Amniotic stem cell (primary cell): ENCODE measurements at places on chromosomes 1 and 21.

DNA sequence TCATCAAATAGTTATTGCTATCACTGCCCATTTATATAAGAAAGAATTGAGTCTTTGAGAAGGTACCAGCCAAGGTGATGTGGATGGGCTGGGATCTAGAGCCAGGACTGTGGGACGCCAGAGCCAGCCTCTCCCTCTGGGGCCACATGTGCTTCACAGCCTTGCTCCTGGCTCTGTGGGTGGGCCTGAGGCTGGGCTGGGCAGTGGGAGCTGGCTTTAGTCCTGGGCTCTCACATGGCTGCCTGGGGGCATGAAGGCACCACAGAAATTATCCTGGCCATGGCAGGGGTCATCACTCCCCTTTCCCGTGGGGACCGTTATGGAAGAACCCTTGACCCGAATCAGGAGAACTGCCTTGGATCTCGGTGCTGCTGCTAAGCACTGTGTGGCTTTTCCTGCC, 203.1 kb downstream of the TRABD2B start:
- DNase-seq = no peak

- DNase-seq = no peak
Measured at GRCh38 chr1:68495968-68496679, 758 bp downstream of the DEPDC1 start.

GRCh38 chr1:229279242-229279641, 8.3 kb downstream of the RAB4A start:
- DNase-seq = no peak

DNA sequence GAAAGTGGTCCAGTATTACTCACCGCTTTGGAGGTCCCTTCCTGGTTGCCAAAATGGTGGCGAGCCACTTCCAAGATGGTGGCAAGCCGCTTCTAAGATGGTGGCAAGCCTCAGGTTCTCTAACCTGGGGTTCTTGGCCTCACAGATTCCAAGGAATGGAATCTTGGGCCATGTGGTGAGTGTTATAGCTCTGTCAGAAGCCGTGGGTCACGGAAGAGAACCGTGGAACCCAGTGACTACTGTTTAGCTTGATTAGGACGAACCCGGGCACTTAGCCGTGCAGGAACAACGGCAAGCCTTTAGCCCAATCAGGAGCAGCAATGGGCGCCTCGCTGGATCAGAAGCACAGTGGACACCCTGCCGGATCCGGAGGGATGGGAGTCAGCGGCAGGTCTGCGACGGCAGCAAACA, 356.2 kb upstream of the TMPRSS15 start:
- DNase-seq = no peak

DNA sequence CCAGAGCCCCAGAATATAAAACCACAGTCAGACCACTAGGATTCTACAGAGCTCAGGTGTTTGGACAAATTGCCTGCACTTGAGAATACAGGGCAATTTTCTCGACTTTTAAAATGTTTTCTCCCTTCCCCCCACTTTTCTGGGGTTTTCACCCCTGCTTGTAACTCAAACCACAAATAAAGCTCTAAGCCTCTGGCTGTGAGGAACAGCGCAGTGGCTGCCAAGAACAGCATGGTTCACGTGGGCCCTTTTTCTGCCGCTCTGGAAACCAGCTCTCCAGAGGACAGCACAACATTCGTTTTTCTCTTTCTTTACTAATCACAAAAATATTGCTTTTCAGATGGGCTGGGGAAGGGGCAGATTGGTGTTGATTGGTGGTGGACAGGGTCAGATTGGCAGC, 102.2 kb upstream of the JUN start:
- DNase-seq = no peak

GRCh38 chr1:28819020-28819419, 7.0 kb downstream of the OPRD1 start:
- DNase-seq = no peak

DNA sequence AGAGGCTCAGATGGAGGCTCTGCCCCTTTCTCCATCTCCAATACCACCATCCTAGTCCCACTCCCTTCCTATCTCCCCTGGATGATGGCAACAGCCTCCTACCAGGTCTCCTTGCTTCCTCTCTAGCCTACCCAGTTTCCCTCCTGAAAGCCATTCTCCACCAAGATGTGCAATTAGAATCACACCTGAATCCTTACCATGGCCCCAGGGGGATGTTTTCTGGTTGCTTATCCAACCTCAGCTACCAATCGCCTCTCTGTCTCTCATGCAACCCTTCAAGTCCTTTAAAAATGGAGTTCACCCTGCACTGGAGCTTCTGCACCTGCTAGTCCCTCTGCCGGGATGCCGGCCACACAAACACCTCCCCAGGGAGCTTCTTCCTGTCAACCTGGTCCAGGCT, 2.9 kb downstream of the RCAN1 start:
- no peak for DNase-seq

DNA sequence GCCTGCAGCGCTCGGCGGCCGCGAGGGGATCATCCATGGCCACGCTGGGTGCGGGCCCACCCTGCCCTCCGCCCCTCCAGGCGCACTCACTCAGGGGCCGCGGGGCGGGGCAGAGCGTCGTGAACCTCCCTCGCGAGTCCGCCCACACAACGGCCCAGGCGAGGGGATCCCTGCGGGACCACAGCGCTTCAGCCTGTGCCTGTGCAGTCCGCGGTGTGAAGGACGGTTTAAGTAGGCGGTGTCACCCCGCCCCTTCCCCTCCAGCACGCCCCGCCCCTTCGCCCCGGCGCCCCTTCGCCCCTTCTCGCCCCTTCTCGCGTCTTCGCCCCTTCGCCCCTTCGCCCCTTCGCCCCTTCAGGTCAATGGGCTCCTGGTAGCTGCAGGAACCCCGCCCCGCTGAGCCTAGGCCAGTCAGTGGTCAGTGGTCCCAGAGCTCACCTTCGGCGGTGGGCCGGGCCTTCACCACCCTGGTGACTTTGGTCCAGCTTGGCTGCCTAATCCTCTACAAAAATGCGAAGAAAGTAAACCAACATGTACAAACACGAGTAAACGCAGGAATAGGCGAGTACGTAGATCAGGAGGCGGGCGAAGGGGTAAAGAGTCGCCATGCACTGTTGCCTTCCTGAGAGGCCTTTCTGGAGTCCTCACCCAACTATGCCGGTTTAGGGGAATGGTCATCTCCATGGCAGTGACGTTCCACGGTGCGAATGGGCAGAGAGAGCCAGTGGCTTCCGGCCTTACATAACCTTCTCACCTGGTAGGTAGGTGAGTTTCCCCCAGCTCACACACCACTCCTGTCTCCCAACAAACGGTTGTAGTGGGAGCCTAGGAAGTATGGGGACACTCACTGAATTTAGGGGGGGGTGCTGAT, 19.6 kb upstream of the DMRTB1 start:
- DNase-seq = no peak

- no peak for DNase-seq
Measured at GRCh38 chr1:246450611-246451251, 56.3 kb downstream of the SMYD3 start.

DNA sequence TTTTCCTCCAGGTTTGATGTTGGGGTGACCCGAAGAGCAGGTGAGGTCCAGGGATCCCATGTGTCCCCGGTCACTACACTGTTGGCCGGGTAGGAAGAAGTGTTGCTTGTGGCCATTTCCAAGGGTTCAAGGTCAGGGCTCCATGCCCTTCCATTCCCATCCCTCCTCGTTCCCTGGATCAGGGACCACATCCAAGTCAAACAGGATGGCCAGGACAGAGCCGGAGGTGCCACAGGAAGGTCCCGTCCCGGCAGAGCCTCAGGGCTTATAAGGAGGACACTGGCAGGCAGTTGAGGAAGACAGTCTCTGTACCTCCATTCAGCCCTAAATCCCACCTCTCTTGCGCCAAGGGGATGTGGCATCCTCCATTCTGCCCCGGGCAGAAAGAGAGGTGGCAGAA, 22.0 kb upstream of the FAM131C start:
- no peak for DNase-seq

DNA sequence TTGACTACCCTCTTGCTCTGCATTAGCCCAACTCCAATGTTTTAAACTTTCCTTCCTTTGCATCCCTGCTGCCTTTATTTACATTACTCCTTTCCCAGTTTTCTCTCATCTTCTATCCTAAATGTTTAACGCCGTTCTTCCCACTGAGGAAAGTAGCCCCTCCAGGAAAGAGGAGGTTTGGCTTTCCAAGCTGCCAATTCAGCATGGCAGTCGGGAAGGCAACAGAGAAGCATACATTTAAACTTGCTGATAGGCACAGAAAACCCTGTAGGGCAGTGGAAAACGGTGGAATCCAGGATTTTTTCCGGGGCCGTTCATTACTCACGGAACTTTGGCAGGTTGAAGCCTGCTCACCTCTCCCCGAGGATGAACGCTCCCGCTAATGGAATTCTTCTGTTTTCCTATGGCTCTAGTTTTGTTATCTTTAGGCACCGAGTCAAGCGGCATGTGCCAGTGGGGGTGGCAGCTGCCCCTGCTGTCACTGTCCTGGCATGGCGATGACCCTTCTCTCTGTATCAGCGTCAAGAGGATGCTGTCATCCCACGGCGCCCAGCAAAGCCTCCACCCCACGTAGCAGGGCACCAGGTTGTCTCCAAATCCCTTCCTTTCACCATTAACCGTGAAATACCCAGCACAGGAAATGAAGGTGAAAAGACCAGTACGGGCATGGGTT, 48.3 kb downstream of the ZBTB18 start:
- DNase-seq = no peak

DNA sequence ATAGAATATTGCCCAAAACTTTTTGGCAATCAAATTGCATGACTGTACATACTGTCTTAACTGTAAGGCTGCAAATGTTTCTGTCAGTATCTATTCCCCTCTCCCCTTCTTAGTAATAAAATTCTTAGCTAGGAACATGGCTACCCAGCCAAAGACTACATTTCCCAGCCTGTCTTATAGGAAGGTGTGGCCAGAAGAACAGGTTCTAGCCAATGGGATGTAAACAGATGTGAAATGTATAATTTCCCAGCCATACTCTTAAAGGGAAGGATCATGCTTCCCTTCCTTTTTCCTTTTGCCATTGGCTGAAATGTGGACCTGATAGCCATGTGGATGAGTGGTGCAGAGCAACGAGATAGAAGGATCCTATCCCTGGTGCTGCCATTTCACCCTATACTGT, 7.0 kb upstream of the HIVEP3 start:
- no peak for DNase-seq

DNA sequence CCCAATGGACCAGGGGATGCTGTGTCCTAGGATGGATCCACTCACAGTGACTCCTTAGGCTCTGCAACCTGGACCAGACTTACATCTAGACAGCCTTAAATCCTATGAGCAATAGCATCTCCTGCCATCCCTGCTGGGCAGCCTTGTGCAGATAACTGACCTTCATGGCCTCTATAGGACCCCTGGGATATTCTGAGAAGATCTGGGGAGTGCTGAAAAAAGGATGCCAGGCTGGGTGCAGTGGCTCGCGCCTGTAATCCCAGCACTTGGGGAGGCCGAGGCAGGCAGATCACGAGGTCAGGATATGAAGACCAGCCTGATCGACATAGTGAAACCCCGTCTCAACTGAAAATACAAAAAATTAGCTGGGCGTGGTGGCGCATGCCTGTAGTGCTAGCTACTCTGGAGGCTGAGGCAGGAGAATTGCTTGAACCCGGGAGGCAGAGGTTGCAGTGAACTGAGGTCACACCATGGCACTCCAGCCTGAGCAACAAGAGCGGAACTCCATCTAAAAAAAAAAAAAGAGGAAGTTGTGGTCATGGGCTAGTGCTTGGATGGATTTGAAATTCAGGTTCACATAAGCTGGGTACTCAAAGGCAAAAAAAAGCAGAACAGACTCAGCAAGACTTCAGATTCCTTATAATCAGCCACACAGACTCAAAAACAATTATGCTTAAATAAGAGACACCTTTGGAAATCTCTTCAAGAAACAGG, 10.9 kb upstream of the SH2D1B start:
- no peak for DNase-seq

- DNase-seq = no peak
Measured at GRCh38 chr1:192756314-192756713, 52.5 kb upstream of the RGS2 start.

DNA sequence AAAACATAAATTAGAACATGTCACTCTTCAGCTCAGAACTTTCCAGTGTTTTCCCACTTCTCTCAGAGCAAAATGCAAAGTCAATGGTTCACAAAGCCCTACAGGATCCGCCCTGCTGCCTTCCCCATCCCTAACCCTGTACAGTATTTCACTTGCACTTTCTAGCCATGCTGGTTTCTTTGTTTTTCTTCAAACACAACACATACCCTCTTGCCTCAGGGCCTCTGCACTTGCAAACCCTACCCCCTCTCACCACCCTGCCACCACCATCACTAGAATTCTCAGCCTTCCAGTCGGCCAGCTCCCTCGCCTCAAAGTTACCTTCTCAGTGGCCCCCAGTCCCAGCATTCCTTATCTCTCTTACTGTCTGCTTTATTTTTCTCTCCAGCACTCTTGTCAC, 17.6 kb downstream of the TEX35 start:
- no peak for DNase-seq

DNA sequence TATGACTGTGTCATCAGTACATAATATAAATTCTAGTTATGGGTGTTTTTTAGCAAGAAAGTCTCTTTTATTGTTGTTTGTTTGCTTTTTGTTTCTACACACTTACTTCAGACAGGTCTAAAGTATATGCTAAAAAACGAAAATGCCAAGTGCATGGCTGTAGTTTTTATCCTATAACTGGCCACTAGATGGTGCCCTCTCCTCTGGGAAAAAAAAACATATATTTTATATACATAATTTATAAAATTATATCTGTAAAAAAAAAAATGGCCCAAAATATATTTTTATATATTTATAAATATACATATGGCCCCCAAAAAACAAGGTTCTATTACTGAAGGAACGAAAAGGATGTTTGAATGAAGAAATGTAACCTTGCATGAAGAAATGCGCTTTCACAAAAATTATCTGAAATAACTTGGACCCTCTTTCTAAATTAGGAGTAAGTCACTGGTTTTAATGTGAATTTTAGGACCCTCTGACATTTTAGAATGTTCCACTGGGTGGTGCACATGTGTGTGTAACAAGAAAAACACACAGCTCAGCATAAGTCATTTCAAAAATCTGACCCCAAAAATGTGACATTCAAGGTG, 93.5 kb downstream of the TTLL7 start:
- peak; percentile 26 for DNase-seq

DNA sequence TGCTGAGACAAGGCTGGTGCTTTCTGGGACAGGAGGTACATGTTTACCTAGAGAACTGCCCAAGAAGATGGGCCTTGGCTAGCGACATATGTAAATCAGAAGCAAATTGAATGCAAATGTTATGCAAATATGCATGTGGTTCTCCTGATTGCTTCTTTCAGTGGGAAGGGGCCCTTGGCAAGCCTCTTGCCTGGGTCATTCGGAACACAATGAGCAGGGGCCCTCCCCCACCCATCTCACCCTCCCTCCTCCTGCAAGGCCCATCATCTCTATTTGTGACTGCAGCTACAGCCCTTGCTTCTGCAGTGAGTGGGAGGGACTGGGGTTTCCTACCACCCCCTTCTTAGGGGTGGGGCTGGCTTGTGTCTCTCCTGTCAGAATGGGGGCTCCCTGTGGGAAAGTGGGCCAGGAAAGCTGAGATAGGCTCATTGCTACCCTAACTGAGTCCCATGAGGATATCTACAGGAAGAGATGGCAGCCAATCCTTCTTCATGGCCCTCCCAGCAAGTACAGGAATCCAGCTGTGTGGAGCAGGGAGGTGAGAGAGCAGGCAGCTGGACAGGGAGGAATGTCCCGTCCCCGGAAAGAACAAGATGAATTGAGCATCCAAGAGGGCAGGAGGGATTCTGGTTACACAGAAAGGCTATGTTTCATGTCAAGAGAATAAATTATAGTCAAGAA, 31.0 kb downstream of the FOXD2 start:
- DNase-seq = no peak

DNA sequence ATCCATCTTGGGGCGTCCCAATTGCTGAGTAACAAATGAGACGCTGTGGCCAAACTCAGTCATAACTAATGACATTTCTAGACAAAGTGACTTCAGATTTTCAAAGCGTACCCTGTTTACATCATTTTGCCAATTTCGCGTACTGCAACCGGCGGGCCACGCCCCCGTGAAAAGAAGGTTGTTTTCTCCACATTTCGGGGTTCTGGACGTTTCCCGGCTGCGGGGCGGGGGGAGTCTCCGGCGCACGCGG, 282 bp upstream of the SOD1 start:
- DNase-seq = no peak
